Ureter (tissue), 1 donor: ENCODE measurements at places on chromosomes 5 and 9.

DNA sequence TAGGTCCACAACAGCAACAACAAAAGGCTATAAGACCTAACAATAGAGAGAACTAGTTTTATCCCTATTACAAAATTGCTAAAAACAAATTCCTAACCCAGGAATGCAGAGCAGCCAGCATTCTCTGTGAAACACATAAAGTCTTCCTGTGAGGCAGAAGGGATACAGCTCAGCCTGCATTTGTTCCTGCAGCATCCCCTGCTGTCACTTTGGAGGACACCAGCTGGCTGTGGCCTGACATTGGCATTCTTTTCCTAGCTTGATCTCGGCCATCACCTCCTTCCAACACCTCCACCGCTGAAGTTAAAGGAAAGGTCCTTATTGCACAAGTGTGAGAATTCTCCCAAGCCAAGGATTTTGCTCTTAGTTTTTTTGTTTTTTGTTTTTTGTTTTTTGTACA, 186.1 kb downstream of the SNCAIP start:
- DNase-seq = no peak

DNA sequence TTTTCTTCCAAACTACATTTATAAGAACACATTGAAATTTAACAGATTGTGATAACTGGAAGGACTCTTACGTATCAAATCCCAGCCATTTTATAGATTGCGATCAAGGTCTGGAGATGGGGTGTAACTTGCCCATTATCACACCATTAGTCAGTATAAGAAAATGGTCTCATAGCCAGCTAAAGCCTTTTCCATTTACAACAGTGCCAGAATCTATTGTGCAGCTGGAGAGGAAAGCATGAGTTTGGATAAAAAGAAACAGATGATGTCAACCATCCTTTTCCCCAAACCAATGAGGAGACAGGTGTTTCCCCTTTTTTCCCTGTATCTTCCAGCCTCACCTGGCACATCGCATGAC, 658.8 kb downstream of the ACTL7B start:
- DNase-seq = no peak

- DNase-seq = peak; percentile 72
Observed at GRCh38 chr5:172688349-172689217, 47.5 kb downstream of the NEURL1B start.

DNA sequence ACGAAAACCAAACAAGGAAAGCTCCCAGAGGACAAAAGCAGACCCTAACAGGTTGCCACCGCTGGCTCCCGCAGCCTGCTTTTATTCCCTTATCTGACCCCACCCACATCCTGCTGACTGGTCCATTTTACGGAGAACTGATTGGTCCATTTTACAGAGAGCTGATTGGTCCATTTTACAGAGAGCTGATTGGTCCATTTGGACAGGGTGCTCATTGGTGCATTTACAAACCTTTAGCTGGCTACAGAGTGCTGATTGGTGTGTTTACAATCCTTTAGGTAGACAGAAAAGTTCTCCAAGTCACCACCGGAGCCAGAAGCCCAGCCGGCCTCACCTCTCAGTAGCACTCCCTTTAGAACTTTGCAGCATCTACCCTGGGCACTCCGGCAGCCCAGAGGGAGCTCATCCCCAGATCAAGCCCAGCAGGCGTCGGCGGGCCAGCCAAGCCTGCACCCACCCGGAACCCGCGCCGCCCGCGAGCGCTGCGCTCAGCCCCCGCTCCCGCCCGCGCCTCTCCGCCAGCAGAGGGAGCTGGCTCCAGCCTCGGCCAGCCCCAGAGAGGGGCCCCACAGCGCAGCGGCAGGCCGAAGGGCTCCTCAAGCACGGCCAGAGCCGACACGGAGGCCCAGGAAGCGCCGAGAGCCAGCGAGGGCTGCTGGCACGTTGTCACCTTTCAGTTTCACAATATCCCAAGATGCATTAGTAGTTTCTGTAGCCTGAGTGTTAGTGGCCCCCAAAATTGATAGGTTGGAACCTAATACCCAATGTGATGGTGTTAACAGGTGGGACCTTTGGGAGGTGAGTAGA, 35.3 kb upstream of the CLPTM1L start:
- peak; percentile 51 for DNase-seq

DNA sequence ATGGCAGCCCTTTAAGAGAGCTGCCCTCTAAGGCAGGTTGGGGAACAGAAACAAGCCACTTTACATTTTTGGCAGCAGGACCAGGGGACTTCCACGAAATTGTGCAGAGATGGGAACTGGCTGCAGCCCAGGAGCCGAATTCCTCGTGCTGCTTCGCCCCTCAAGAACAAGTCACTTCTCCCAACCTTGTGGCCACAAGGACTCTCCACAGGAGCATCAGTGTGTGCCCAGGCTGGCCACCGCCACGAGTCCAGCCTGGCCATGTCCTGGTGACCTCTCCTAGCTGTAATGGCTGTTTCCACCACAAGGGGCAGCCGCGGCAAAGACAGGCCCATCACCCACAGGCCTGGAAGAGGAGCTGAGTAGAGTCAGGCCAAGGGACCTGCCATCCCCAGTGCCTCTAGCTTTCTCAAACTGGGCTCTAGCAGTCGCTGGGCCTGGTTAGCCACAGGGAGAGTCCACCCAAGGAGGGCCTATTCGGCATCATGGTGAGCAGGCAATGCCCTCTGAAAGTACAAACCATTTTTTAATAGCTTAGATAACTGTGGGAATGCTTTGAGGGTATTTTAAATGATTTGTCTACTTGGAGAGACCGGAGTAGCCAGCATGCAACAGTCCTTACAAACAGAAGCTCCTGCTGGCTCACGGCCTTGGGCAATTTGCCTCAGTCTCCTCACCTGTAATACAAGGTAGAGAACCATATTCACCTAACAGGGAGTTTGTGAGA, 129.0 kb downstream of the COL23A1 start:
- peak; percentile 78 for DNase-seq

- DNase-seq = no peak
Observed at GRCh38 chr9:101478906-101479305, 43.3 kb upstream of the ALDOB start.

DNA sequence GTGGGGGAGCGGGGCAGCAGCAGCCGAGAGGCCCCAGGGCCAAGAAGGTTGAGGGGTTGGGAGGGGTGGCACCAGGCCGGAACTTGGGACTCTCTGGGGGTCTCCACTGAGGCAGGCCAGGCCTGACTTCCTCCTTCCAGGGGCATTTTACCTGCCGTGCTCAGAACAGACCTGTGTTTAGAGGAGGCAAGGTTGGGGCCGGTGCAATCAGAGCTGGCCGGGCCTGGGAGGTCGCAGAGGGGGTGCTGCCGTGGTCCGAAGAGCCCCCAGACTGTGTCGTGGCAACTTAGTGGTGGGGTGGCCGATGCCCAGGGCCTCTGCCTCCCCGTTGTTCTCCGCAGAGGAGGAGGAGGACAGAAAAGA, 21.8 kb downstream of the GLT6D1 start:
- DNase-seq = no peak

DNA sequence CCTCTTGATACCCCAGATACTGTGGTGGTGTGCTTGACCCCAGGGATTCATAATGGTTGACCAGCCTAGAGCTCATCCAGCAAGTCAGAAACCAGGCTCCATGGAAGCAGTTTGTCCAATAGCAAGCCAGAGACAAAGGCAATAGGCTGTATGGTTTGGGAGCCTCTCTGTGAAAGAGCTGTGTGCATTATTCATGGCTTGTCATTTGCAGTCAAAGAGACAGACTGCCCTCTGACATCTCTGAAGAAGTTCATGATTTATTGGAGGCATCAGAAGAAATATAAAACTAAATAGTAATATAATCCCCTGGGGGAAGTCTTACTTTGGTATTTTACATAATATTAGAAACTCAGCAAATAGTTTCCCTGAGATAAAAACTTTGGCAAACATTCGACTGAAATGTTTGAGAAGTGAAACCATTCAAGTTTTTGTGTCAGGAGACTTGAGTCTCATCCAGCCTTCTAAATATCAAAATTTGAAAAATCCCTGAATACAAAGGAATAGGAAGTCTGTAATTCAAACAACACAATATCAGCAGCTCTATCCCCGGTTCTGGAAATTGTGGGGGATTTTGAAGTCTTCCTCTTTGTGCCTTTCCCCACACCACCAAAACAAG, 250.3 kb downstream of the ZSWIM6 start:
- no peak for DNase-seq

GRCh38 chr9:114351932-114352331, 22.3 kb downstream of the ORM2 start:
- no peak for DNase-seq

DNA sequence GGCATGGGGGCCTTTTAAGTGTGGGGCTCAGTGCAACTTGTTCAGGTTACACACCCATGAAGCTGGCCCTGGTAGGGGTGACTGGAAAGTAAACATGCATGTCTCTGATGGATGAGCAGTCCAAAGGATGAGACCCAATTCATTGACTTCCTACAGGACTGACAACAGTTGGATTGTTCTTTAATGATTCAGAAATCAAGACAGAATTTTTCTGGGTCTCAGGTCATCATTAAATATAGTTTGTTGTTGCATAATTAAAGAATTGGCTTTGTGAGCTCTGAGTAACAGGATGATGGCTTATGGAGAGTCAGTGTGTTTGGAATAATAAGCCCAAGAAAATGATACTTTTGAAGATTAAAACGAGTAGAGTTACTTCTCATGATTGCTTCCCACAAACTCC, 604.2 kb upstream of the CLINT1 start:
- no peak for DNase-seq

DNA sequence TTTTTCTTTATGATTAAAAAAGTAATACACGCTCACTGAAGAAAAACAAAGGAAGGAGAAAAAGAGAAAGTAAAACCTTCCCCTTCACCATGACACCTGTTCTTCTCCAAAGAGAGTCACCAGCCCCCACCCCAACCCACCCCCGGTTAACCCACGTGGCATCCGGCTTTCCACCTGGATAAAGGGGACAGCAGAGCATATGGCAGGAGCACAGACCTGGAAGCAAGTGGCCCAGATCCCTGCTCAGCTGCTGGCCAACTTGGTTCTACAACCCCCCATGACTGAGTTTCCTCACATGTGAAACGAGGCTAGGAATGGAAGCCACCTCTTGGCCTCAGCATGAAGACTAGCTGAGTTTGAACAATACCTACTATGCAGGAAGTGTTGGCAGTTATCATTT, 5.1 kb downstream of the CCDC180 start:
- DNase-seq = no peak

- DNase-seq = no peak
Observed at GRCh38 chr9:13688990-13689600, 409.6 kb upstream of the MPDZ start.

DNA sequence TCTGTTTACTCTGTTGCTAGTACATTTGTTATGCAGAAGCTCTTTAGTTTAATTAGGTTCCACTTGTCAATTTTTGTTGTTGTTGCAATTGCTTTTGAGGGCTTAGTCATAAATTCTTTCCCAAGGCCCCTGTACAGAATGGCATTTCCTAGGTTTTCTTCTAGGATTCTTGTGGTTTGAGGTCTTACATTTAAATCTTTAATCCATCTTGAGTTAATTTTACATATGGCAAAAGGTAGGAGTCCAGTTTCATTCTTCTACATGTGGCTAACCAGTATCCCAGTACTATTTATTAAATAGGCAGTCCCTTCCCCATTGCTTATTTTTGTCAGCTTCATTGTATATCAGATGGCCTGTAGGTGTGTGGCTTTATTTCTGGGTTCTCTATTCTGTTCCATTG, 792.4 kb downstream of the PTPRD start:
- DNase-seq = no peak

DNA sequence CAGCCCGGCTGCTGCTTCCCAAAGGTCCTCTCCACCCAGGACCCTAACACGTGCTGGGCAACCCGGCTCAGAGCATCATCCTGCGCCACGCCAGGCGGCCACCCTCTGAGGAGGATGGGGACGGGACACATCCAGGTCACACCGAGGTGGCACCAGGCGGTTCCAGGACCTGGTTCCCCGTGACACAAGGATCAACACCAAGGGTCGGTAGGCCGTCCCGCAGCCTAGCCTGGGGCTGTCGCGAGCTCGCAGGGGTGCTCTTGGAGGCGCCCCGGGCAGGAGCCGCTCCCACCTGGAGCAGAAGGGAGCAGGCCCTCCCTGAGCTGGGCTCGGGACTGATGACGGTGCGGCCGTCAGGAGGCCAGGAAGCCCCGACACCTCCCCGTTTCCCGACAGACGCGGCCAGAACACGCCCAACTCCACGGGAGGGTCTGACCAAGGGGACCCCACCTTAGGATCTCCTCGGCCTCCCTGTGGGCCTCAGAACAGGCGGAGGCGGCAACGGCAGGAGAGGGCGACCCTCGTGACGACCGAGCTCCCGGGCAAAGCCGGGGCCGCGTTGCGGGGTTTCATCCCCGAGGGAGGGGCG, 6.3 kb downstream of the EXD3 start:
- DNase-seq = no peak

DNA sequence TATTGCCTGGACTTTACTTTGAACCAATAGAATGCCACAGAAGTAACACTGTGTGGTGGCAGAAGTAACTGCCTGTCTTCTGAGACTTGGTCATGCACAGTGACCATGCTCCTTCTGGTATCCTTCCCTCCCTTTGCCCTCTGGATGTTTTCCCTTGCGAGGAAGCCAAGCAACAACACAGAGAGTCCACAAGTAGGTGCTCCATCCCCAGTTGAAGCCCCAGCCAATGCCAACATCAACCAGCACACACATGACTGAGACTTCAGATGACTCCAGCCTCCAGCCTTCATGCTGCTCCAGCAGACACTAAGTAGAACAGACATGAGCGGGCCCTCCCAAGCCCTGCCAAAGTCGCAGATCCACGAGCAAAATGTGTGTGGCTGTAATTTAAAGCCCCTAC, 129.6 kb downstream of the EPB41L4A start:
- no peak for DNase-seq

- DNase-seq = peak; percentile 82
Observed at GRCh38 chr9:136625101-136626065, 37.3 kb upstream of the EGFL7 start.

GRCh38 chr9:107890921-107891465, 401.4 kb upstream of the KLF4 start:
- no peak for DNase-seq

DNA sequence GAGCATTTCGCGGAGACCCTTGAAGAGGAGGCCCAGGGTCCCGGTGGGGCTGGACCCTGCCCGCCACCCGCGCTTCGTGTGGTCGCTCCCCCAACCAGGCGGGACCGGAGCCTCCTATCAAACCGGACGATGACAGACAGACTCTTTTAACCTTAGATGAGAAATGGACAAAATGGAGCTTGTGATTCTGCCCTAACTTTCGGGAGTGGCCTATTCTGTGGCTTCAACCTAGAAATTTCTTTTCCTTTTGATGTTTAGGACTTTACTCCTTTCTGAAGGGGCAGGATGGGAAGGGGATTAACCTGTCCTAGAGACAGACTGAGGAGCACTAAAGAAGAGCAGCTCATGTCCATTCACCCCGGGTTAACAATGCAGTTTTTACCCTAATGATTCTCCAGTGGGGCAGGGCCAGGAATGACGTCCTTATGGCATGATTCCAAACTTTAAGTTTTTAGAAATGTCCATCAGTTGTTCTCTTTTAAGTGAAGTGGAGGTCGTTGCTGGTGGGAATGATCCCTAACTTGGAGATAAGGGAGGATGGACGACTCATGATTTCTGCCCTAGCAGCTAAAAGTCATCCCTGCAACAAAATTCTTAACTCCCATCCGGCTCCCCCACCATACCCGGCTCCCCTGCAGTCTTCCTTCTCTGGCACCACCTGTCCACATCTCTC, 1.0 kb downstream of the NIPSNAP3A start:
- DNase-seq = no peak
